ENCODE measurements at places on chromosomes 3 and 15.

DNA sequence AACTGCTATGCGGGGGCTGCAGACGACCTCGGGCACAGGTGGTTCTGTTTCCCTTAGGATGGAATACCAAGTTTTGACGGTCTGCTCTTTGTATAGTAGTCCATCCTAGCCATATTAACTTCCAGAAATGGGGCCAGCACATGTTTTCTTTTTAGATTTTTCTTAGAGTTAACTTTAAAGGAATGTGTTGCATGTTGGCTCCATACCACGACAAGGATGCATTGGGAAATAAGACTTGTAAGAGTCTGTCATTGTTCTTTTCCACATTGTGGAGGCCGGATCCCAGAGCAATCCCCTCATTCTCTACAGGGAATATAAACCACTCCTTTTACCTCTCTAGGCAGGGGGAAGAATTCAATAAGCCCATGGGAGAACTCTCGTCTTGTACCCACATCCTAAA is 87.1 kb upstream of the PLSCR4 start:
- no peak for DNase-seq

GRCh38 chr15:101651554-101652097 is 555 bp downstream of the TM2D3 start:
- peak; percentile 38 for DNase-seq

GRCh38 chr3:158569794-158570193 is 1.2 kb upstream of the MLF1 start:
- DNase-seq, result no peak

DNA sequence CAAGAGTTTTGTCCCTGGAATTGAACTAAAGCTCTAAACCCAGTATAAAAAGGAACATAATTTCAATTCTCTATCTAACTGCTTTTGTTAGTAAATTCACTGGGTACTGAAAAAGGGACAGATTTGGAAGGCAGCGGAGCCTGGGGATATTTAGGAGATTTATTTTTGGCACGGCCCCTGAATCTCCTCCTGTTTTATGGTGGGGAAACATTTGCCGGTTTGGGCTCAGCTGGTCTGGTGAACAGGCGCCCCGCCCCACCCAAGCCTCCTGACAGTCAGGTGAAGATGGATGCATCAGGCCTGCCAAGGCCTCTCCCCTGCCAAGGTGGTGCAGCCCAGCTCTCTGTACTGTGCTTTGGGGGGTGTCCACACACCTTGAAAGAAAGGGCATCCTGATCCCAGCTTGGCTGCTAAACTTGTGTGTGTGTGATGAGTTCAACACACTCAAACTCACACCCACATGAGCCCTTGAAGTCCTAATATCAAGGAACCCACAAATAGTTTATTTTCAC is 46.3 kb downstream of the EBLN2 start:
- no peak for DNase-seq

GRCh38 chr3:161323926-161324621 is 47.2 kb downstream of the SPTSSB start:
- DNase-seq, result no peak

DNA sequence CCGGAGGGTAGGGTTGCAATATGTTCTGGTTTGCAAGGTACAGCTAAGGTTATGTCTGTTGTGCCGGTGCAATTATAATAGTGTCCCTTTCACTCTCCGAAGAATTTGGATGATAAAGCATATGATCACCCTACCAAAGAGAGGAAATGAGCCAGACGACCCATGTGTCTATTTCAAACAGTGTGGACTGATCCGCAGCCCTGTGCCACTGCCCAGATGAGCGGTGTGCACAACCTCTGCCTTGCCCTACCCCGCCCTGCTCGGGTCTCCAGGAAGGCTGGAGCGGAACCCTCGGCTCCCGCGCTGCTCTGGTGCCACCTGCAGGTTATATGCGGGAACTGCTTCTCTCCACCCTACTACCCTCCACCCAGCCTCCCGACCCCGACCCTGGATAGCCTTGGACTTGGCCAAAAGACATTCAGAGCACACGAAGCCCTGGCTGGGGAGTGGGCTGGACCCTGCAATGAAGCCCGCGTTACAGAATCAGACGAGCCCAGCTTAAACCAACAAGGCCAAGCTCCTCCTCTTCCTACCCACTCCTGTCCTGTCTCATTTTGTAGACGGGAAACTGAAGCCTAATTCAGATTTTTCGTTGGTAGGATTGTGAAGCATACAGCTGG is 68.4 kb upstream of the CHRNB4 start:
- peak; percentile 71 for DNase-seq

DNA sequence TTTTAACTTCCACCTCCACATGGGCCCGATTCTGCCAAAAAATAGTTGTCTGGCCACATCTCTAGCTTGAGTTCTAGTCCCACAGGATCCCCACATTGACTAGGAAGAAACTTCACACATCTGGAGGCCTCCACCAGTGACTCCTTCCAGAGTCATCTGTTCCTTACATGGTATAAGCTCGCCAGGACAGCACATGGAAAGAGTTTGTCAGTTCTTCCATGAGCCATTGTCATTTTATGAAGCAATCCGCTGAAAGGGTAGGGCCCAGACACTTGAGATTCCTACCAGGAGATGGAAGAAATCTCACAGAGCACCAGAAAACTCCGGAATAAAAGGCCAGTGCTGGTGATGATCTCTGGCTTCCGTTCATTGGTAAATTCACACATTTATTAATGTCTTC is 350.5 kb upstream of the ICE2 start:
- no peak for DNase-seq

GRCh38 chr15:29822684-29823459 is 604 bp upstream of the TJP1 start:
- DNase-seq, result no peak

GRCh38 chr15:49989498-49989897 is 129.5 kb downstream of the ATP8B4 start:
- no peak for DNase-seq

- DNase-seq, result no peak
Measured at GRCh38 chr3:134430950-134431445, 54.8 kb downstream of the ANAPC13 start.

DNA sequence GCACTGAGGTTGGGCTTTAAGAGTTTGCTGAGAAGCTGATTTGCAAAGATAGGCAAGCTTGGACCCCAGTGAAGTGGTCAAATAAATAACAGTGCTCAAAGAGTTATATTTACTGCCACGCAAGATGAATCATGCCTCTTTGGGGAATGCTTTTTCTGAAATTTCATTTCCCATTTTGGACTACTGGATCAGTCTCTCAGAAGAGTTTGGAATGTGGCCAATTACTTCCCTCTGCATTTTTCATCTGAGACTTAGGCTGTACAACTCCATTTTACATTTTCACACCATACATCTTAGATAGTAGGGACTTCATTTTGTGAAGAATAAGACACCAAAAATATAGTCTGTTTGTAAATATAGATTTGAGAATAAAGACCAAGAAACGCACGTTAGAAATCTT is 419.7 kb downstream of the FGF12 start:
- DNase-seq, result no peak

DNA sequence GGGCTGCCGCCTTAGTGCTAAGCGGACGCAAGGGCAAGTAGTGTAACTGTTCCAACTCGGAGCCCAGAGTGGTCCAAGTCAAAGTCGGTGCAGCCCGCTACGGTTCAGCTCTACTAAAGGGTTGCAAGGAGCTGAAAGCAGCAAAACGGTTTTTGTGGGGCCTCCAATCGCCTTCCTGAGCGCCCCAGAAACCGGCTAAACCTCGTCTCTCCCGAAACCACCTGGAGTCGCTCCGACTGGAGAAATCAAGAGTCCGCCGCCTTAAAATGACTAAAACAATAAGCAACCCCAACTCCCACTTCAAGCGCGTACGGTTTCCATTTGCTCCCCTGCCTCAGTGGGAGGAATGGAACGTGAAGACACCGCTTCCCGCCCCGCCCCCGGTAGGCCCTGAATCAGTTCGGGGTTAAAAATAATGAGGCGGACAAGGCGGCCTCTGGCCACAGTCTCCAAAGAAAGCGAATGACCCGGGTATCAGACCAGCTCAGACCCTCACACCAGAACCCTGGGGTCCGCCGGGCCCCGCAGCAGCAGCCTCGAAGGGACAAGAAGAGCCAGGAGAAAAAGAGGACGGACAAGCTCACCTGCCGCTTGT is 401 bp downstream of the SEC11A start:
- DNase-seq, result peak; percentile 40

GRCh38 chr3:64011685-64012084 is 11.6 kb downstream of the PSMD6 start:
- no peak for DNase-seq

DNA sequence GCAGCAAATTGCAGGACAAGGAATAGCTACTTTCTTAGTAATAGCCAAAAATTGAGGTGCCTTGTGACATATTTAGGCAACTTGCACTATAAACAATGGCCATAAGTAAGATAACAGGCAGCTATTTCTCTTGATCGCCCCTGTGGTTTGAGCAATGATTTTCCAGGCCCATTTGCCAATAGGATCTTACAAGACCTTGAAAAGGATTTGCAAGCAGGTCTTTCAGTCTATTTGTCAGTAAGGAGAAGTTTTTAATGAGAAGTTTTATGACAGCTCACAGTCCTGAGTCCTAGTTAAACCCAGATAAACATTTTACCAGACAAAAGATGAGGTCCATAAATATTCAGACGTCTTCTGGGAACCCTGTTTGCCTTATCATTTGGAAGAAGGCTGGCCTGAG is 645.5 kb downstream of the RBMS3 start:
- no peak for DNase-seq

DNA sequence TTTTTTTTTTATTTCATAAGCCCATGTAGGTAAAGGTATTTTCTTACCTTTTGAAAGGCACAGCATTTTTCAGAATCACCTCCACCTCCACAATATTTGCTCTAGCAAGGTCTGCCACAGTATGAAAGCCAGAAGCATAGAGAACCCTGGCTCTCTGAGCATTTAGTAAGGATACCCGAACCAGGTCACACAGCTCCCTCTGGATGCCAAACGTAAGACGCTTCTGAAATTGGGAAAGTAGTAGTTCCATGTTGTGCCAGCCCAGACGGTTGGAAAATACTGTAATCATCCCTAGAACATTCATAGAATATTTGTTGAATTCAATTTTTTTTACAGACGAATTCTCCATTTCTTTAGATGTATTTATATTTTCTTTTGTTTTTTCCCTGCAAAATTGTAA is 52.4 kb downstream of the POLQ start:
- no peak for DNase-seq
